Frontal cortex (tissue), 4 donors: ENCODE measurements at places on chromosomes 12 and 14. TPM values are rescaled to one million over a fixed set of nuclear protein-coding genes. Genes with fewer than 3 reads are reported as not detected.

Gene KRT79
- not detected for total RNA-seq

Gene RAPGEF3
- 7.7 TPM for total RNA-seq

Gene SLC38A2
- total RNA-seq, result 252 TPM

Gene AQP2
- total RNA-seq, result not detected

Gene RNASE1
- 12.2 TPM for total RNA-seq

Gene GPR137C
- total RNA-seq, result 25.3 TPM

Gene TMEM233
- total RNA-seq, result under 0.01 TPM

Gene RD3L
- not detected for total RNA-seq

Gene ASPG
- total RNA-seq, result 0.41 TPM

Gene CAPZA3
- not detected for total RNA-seq

Gene SLC2A14
- under 0.01 TPM for total RNA-seq

Gene ADAM21
- under 0.01 TPM for total RNA-seq

Gene IGF1
- total RNA-seq, result 2.9 TPM

Gene PLA2G1B
- not detected for total RNA-seq
